ENCODE measurements at places on chromosomes 5 and 9.

GRCh38 chr9:124218438-124218982 lies 39.2 kb upstream of the NEK6 start:
- peak; percentile 63 for DNase-seq

- DNase-seq = no peak
Observed at GRCh38 chr5:80231243-80231642, 24.6 kb downstream of the SERINC5 start.

GRCh38 chr5:137336161-137336560 lies 163.0 kb downstream of the SPOCK1 start:
- no peak for DNase-seq

- DNase-seq = no peak
Observed at GRCh38 chr5:37206736-37207135, 42.4 kb downstream of the CPLANE1 start.

GRCh38 chr9:92846662-92847145 lies 31.1 kb downstream of the ZNF484 start:
- no peak for DNase-seq

- peak; percentile 18 for DNase-seq
Observed at GRCh38 chr9:93655621-93656425, 79.4 kb downstream of the PHF2 start.

DNA sequence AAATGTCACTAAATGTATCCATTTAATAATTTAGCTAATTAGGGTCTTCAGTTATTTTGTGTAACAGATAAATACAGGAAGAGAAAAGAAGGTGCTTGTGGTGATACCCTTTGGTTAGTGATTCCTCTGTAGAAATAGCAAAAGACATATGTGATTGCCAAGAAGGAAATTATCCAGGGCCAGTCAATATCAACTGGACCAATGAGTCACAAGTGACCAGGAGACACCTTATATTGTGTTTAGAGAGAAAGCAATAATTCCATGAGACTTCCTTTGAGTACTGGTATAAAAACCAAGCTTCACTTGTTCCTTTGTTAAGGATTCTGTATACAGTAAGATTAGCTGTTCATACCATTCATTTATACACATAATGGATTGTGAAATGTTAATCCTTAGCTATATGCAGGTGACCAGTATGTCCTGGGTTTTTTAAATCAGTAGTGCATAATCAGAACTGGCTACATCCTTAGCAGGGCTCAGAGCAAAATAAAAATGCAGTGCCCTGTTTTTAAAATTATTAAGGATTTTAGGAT lies 11.7 kb upstream of the F2R start:
- DNase-seq = no peak

DNA sequence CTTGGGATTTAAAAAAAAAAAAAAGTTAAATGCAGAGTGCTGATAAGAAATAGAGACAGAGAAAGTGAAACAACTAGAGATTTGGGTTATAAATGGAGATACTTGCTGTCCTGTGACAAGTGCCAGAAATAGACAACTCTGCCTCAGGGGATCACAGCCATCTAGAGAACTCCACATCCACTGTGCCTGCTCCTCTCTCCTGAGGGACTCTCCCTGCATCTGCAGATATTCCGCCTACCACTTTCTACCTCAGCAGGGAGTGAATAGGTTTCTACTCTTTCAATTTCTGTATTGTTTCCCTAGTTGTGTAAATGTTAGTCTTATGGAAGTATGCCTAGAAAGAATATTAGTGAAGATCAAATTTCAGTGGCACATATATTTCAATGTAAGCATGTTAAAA lies 307.2 kb downstream of the HTR1A start:
- DNase-seq = no peak

Data from femur (tissue), 1 donor.